ENCODE measurements at places on chromosomes 2 and 18.
A peak's percentile ranks its signal among the peaks of the same experiment; 100 is the strongest.

DNA sequence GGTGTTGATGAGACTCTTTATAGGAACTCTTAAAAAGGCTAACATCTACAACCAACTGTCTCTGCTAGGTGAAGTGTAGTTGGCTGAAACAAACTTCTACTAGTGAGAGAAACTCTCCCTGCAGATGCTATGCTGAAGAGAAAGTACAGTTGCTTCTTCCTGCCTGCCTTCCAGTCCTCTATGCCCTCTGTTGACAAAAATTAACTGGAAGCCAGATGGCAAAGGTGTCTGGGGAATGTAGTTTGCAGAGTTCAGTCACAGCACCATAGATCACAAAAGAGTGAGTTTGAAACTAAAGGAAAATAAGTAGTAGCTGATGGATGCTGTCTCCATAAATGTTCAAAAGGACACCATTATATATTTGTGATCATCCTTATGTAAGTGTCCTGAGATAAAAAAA is 958.8 kb upstream of the NRXN1 start:
- no peak for DNase-seq

DNA sequence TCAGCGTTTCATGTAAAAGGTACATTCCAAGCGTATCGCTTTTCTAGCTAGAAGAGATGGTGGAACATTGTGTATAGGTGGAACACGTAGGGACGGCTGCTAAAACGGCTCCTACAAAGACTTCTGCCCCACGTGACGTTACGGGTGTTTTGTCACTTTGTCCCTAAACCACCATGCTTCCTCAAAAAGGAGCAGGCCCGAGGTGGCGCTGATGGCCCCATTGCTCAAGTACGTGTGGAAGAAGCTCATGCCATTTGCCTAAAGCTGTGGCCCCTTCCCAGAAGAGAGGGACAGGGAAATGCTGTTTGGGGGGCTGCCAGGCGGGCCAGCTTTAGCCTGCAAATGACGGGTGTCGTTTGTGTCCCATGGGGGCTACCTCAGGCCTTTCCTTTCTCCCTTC is 72.7 kb downstream of the TMEM247 start:
- DNase-seq, result no peak

DNA sequence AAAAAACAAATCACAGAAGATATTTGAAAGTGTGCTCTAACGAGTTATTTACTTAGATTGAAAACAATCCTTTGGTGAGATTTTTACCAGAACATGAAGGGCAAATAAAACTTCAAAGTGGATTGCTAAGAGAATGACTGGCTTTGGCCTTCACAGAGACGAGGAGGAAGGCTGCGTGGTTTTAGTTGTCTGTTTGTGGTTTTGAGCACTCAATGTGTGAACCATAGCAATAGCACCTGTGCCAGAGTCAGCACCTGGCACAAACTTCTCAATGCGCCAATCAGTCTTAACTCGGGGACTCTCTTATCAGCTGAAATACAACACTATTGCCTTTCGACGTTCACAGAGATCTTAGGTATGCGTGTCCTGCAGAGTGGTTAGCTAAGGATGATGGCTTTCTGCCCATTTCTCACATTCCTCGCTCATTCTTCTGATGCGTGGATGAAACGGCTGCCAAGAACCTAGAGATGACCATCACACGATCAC is 70.0 kb downstream of the MBP start:
- DNase-seq, result no peak

- no peak for DNase-seq
Observed at GRCh38 chr2:230226051-230226551, 565 bp downstream of the SP140 start.

DNA sequence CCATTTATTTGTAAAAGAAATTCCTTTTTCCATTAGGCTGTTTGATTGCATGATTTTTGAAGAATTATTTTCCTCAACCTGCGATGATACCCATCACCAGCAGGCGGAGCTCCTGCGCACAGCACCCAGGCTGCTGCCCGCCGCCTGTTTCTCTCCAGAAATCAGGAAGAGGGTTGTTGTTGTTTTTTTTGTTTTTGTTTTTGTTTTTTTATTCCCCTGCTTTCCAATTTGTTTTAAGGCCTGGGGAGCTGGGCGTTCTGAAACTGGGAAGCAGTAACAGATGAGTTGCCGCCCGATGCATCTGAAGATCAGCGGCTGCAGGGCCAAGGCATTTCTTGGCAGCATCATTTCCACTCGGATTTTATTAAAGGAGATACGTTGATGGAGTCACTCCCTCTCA is 132.1 kb downstream of the MBP start:
- DNase-seq, result no peak

- no peak for DNase-seq
Observed at GRCh38 chr2:10036095-10036884, 7.1 kb upstream of the KLF11 start.

DNA sequence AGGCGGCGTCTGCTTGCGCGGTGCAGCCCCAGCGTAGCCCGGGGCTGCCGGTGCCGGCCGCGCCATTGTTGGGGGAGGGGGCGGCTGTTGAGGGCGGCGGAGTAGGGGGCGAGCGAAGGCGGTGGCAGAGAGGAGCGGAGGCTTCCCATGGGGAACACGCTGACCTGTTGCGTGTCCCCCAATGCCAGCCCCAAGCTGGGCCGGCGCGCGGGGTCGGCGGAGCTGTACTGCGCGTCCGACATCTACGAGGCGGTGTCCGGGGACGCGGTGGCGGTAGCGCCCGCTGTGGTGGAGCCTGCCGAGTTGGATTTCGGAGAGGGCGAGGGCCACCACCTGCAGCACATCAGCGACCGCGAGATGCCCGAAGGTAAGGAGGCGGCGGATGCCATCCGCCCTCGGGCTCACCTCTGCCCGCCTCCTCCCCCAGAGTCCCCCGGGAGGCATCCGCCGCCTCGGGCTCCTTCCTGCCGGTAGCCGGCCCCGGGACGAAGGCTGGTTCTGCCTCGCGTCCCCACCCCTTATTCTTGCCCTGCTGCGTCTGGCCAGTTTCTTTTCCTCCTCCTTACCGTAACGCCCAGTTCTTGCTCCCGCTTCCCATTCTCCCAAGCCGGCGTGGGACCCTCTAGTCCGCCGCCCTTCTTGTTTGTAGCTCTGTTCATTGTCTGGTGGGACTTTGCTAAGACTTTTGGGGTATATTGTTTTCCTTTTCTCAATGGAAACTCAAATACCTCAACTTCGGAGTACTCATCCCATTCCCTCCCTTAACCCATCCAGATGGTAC is 500 bp downstream of the CCNYL1 start:
- peak; percentile 91 for DNase-seq

DNA sequence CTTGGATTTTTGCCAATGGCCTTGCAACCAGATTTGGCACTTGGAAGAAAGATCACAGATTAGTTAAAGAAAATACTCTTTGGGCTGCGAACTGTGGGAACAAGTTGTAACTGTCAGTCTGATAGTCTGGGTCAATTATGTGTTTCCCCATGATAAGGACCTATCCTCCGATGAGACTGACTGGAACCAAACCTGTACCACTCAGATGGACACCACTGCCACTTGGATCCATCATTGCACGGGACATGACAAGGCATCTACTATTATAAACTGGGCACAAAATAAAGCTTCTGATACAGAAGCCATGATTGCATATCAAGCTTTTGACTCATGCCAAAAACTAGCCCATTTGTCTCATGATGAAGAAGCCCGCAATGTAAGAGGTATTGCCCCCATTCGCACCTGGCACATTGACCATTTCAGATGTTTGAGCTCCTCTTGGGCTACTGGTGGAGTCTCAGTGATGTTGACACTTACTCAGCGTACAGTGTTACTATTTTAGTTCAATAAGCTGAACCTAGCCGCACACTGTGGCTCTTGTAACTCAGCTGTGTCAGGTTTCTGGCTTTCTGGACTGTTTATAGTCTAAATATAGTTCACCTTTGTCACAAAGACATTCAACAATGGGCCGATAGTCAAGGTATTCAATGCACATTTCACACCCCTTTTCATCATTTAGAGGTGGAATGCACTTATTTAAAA is 179.8 kb upstream of the RBBP8 start:
- no peak for DNase-seq

DNA sequence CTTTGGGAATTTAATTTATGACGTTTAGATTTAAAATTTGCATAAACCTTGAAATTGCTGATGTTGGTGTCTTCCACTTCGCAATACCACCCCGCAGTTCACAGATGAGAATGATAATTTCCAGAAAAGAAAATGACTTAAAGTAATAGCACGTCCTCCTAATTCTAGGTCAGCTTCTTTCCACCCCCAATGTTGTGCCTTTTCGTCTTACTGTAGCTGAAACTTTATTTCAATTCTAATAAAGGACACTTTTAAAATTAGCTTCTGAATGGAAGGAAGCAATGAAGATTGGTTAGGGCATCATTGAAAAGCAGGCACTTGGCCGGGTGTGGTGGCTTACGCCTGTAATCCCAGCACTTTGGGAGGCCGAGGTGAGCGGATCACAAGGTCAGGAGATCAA is 107.4 kb downstream of the MYCN start:
- no peak for DNase-seq

GRCh38 chr2:220660277-220661145 is 911.6 kb downstream of the EPHA4 start:
- DNase-seq, result no peak

DNA sequence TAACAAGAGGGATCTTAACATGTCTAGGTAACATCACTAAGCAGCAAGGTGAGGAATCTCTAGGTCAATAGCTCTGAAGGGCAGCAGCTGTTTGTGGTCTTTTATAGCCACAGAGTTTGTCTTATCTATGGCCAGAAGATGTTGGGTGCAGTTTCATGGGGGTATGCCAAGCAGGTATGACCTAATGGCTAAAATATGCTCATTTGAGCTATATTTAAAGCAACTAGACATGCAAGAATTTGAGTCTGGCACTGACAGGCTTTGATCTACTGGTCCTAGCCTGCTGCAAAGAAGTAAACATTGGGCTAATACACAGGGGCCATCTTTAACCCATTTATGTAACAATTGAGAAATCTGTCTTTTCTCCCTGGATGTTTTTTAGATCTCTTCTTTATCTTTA is 13.9 kb upstream of the UGP2 start:
- no peak for DNase-seq

DNA sequence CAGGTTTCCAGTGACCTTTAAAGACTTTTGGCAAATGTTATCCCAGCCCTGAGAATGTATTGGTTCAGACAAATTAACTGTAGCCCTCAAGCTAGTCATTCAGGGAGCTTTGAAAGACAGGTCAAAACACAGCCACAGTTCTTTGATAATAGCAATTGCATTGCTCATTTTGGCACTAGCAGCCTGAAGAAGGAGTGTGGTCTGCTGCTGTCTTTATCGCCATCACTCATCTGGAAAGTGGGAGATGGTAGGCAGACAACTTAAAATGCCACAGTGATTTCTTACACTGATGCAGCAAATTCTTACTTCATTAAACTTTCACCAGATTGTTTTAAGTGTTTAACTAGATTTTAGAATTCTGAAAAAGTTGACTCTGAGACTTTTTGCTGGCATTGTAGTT is 47.2 kb downstream of the DOK6 start:
- no peak for DNase-seq

DNA sequence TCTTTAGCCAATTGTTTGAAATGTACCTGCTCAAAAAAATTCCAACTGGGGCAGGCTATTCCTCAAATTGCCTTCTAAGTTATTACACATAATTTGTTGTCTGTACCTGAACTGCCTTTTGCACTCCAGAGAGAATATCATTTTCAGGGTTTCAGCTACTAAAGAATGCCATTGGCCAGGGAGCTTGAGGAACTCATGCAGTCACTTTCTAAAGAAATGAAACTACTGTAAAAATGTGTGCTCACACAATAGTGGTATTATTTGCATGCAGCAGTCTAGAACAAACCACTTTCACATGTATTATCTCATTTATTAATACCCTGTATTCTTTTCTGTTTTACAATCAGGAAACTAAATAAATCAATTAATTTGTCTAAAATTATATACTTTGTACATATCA is 152.2 kb downstream of the PID1 start:
- DNase-seq, result no peak

GRCh38 chr2:163011000-163011399 is 172.4 kb upstream of the KCNH7 start:
- no peak for DNase-seq

DNA sequence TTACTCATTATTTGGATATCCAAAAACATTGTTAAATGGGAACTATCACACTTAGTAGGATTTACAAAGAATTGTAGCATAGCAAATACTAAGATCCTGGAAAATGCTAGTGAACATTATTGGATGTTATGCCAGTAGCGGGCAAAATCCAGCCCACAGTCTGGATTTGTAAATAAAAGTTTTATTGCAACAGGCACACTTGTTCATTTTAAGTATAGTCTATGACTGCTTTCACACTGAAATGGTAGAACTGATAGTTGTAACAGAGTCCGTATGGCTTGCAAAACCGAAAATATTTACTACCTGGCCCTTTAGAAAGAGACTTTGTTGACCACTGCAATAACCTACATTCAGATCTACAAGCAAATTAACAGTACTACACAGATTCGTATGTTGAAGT is 53.6 kb downstream of the ACVR1 start:
- DNase-seq, result no peak
